Amniotic stem cell (primary cell): ENCODE measurements at places on chromosomes 11 and 22.

DNA sequence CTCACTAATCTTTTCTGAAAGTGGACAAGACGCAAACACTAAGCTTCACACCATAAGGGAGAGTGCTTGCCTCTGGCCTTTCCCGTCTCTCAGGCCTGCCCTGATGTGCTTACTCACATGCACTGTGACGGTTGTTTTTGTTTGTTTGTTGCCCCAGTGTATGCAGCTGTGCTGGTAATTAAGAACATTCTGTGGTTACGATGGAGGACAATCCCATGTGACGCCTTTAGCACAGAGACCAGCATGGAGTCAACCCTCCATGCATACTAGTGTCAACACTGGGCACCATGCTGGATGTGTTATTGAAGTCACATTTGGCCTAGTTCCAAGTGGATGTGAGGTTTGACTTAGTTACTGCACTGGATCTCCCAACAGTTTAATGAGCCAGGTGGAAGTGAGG is 27.8 kb upstream of the CDON start:
- no peak for DNase-seq

DNA sequence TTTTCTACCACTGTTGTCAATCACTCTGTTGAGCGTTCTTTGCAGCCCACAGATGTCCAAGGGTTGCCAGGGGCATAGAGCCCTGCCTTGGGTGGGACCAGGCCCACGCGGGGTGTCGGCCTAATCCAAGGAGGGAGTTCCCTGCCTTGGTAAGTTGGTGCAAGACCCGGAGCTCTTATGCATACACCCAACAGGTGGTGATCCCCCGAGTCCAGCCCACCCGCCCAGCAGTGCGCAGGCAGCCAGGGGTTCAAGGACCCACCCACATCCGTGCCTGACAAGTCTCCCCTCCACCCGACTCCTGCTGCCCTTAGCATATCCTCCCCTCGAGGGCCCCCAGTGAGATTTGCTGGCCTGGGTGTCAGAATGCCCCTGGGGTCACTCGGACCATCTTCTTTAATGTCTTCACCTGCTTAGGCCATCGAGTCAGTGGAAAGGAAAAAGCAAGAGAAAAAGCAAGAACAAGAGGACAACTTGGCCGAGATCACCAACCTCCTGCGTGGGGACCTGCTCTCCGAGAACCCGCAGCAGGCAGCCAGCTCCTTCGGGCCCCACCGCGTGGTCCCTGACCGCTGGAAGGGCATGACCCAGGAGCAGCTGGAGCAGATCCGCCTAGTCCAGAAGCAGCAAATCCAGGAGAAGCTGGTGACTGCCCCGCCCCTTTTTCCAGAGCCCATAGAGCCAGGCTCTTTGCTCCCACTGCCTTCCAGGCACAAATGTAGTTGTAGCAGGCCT is 12.2 kb downstream of the RIBC2 start:
- no peak for DNase-seq

GRCh38 chr22:46590334-46590733 is 29.9 kb upstream of the GRAMD4 start:
- DNase-seq: no peak

DNA sequence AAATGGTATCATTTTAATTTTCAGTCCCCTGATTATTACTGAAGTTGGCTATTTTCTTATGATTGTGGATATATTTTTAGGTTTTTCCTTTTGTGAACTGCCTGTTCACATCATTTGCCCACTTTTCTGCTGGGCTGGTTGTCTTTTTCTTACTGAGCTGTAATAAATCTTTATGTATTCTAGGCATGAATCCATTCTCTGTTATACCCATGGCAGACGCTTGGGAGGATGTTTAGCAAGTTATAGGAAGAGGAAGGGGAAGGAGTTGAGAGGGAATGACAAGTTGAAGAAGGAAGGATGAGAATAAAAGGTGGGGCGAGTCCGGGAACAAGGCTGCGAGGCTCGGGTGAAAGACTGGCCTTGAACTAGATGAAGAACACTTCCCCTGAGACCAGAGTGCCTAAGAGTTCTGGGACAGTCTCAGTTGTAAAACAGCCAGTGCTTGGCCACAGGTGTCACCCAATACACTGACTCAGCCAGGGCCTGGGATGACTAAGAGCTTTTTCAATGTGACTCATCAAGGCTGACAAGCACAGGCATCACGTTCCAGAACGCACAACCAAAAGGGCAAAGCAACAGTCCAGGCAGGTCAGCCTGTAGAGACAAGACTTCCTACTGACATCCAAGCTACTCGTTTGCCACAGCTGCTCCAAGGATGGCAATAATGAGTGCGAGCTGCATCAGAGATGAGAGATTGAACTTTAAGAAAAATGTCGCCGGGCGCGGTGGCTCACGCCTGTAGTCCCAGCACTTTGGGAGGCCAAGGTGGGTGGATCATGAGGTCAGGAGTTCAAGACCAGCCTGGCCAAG is 35.2 kb downstream of the LRFN4 start:
- peak; percentile 87 for DNase-seq

DNA sequence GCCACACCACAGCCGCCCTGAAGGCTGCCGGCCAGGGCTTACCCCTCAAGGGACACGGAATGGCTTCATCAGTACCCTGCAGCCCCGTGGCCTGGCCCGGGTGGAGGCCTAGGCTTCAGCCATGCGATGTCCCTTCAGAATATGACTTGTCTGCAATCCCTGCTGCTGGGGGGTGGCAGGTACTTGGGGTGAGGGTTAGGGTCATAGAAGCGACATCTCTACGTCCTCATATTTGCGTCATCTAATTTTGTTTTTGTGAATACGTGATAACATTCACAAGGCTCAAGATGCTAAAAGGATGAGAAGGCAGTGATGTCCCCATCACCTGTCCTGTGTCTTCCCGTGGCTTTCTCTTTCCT is 6.4 kb downstream of the CCND1 start:
- DNase-seq: no peak

GRCh38 chr22:23243859-23244689 is 63.8 kb downstream of the BCR start:
- DNase-seq: no peak

DNA sequence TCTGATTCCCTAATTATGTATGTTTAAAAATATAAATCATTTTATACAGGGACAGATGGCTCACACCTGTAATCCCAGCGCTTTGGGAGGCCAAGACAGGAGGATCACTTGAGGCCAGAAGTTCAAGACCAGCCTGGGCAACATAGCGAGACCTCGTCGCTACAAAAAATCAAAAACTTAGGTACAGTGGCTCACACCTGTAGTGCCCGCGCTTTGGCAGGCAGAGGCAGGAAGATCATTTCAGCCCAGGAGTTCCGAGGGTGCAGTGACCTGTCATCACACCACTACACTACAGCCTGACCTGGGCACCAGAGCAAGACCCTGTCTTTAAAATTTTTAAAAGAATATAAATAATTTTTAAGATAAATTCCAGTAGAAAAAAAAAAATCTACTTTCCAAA is 11.5 kb downstream of the RRAS2 start:
- no peak for DNase-seq

GRCh38 chr11:35355102-35355749 is 64.1 kb downstream of the SLC1A2 start:
- DNase-seq: no peak

DNA sequence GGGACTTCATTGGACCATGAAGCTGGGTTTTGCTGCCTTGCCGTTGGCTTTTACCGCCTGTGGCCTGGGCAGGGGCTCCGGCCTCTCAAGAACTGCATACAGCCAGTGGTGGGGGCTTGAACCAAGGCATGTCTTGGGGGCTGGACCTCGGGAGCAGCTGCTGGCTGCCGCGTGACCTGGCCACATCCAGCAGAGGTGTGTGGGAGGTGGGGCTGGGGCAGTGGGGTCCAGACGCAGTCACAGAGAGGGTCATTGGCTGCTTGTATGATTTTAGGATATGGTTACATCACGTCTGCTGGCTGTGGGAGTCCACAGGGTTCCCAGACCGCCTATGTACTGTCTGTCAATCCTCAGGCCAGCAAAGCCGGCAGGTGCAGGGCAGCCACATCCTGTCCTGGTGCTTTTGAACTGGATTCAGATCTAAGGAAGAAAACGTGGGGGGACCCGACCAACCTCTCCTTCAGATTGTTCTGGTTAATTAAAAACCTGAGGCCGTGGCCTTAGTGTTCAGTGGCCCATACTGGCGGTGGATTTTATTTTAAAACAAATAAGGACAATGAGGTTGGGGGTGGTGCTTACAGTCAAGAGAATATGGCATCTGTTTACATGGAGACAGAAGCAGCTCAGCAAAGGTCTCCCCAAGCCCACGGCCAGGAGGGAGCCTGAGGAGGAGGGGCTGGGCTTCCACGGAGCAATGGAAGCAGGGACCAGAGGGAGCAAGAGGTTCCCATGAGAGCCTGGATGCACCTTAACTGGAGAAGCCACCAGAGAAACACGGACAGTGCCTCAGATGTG is 426.0 kb downstream of the TBC1D22A start:
- no peak for DNase-seq

- DNase-seq: no peak
Observed at GRCh38 chr11:70853068-70853769, 399.2 kb downstream of the SHANK2 start.

DNA sequence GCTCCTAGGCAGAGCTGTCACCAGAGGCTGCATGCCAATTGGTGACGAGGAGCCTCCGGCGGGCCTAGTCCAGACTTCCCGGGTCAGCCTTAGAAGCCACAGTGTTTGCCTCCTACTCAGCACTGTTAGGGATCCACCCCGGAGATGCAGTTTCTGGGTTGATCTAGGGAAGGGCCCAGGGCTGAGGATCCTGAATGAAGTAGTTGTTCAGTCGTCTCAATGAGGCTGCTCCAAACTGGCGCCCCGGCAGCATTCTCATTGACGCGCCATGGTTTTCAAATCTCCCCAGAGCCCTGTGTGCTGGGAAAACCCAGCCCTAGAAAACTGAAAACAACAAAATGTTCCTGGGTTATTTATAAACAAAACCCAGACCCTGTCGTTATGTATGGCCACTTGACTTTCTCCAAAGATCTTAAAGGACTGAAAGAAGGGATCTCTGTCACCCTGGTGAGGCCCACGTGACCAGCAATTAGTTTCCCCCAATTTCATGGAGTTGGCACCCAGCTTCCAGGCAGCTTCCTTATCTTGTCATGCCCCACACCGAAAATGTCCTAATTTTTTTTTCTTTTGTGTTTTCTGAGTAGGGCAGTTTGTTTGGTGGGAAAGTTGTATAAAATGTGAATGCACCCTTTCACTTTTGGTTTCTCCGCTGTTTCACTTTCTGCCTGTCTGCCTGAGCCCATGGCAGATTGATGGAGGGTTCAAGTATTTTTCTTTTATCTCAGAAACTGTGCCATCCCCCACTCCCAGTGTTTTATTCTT is 2.0 kb upstream of the EHD1 start:
- DNase-seq: no peak

- no peak for DNase-seq
Observed at GRCh38 chr22:32583921-32584335, 109.3 kb downstream of the FBXO7 start.

GRCh38 chr11:43751726-43752125 is 71.2 kb downstream of the HSD17B12 start:
- DNase-seq: no peak

DNA sequence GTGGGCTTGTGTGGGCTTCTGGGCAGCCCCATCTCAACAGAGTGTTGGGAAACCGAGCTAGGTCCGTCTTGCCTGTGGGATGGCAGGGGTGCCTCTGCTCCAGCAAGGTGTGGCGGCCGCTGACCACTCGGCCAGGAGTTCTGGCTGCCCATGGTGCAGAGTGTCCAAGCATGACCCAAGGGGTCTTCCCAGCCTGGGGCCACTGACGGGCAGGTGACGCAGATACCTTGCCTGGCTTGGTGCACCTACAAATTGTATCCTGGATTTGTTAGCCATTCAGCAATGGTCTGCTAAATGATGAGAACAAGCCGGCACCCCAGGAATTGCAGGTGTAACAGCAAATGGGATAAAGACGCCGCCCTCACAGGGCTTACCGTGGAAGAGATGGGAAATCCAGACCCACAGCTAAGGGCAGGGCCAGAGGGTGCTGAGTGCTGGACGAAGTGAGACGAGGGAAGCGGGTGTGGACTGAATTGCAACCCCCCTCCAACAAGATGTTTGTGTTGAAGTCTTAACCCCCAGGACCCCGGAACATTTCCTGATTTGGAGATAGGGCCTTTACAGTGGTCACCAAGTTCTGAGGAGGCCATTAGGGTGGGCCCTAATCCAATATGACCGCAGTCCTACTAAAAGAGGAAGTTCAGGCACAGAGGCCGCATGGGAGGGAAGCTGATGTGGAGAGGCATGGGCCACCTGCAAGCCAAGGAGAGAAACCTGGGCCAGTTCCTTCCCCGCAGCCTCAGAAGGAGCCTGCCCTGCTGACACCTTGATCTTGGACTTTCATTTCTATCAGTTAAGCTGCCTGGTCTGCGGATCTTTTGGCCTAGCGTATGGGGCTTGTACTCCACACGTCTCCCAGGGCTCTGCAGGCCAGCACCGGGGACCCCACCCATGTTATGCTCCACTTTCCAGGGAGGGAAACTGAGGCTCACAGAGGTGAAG is 45.2 kb upstream of the LINC01488 start:
- DNase-seq: no peak

GRCh38 chr22:41947424-41948080 is 600 bp upstream of the CENPM start:
- DNase-seq: no peak

- DNase-seq: no peak
Observed at GRCh38 chr11:83006877-83007330, 64.8 kb downstream of the RAB30 start.

DNA sequence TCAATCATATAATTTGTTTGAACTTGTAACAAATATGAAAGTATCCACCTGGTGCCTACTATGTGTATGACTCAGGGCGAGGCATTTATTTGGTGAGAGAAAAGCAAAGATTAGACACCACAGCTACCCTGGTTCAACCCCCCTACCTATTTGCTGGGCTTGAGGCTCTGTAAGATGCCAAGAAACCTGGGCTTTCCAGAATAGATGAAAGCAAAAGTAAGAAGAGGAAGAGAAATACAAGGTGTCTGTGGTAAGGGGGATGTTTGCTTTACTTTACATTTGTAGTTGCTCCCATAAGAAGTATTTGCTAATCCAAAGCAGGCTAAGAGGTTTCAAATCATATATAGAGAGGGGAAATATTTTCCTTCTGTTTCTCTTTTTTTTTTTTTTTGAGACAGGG is 61.7 kb downstream of the DDI1 start:
- no peak for DNase-seq

GRCh38 chr11:117130879-117131278 is 13.2 kb upstream of the PAFAH1B2 start:
- no peak for DNase-seq

DNA sequence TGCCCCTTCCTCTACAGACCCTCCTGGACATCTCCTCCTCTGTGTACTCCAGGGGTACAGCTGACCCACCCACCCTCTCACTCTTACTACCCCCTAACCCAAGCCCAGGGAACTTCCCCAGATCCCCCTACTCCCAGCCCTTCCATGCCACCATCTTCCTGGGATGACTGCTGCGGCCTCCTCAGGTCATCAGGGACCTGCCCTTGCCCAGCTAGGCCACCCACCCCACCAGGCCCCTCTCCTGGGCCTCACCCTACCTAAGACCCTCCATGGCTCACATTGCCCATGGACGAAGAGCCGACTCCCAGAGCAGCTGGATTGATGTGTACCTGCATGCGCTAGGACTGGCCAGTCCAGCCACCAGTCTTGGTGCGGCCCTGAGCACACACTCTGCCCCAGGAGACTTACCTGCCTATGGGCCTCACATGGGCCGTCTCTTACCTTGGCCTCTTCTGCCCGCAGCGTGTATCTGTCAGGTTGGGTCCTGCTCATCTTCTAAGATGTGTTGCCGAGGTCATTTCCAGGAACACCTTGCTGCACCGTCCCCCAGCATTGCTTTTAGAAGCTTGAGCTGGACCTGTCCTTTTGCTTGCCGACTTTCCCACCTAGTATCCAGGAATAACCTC is 2.0 kb upstream of the CLDN5 start:
- no peak for DNase-seq
